Activated naive CD8-positive, alpha-beta T cell treated with anti-CD3 and anti-CD28 coated beads, Interleukin-2, amount 10 ng/mL, durations not matched to agents 7 days and 5 days (primary cell): ENCODE measurements at places on chromosomes 5 and 9. TPM values are rescaled to one million over a fixed set of nuclear protein-coding genes. Genes with fewer than 3 reads are reported as not detected.
A peak's percentile ranks its signal among the peaks of the same experiment; 100 is the strongest.

GRCh38 chr5:83927140-83927733 lies 206.6 kb upstream of the HAPLN1 start:
- DNase-seq = peak; percentile 33

Gene SPEF2
- total RNA-seq = 13.7 TPM

DNA sequence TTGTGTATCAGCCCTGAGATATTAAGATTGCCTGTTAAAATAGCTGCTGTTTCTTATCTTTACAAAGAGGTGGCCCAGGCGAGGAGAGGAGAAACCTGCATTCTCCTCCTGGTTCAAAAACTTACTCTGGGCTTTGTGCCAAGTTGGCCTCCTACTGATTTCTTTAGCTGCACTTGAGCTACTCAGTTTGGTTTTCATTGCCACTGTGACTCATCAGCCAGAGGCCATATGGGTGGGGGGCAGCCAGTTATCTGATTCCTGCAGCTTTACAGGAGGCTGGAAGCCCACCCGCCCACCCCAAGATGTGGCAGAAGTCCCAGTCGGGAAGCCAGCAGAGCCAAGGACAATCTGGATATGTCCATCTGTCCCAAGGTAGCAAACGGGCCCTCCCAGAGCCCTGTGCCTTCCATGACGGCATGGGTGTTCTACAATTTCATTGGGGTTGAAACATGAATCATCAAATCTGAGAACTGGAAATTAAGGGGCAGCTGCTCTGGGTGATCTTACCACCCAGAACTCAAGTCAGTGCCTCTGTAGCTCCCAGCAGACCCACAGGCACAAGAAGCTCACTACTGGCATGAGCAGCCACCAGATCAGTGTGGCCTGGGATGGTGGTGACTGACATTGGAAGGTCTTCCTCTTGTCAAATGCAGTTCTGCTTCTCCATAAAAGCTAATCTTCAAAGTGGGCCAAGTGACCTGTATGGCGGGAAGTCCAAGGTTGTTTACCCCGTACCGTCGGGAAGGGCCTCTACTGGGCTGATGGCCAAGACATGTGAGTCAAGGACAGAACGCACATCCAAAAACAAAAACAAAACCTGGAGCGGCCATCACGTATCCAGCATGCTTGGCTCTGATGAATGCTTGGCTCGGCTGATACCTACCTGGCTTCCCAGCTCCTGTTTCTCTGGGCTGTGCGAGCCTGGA lies 15.6 kb downstream of the FCN2 start:
- DNase-seq = no peak

- no peak for DNase-seq
These were observed 56.7 kb upstream of the RETREG1 start for GRCh38 chr5:16673241-16674201.

GRCh38 chr5:21184581-21184980 lies 1196.6 kb upstream of the CDH18 start:
- no peak for DNase-seq

GRCh38 chr9:6490863-6491262 lies 77.9 kb downstream of the UHRF2 start:
- DNase-seq = no peak

- no peak for DNase-seq
These were observed 36.8 kb downstream of the HAPLN1 start for GRCh38 chr5:83683836-83684235.
